ENCODE measurements at places on chromosomes 3 and 15. TPM values are rescaled to one million over a fixed set of nuclear protein-coding genes. Genes with fewer than 3 reads are reported as not detected.

GRCh38 chr3:14278265-14278798 is 99.7 kb downstream of the LSM3 start:
- H3K4me1 ChIP-seq, result no peaks in the 10 kb centered on the region
- H3K27ac ChIP-seq, result no peak overlapping the region
- no peak for DNase-seq
- H3K4me3 ChIP-seq, result no peak overlapping the region
- peaks cover 2% of the 10 kb centered on the region for H3K27me3 ChIP-seq

- H3K27me3 ChIP-seq, result no peaks in the 10 kb centered on the region
- H3K4me3 ChIP-seq, result no peak overlapping the region
- H3K4me1 ChIP-seq, result no peaks in the 10 kb centered on the region
Measured at GRCh38 chr3:132679911-132680310, 19.8 kb downstream of the UBA5 start.

DNA sequence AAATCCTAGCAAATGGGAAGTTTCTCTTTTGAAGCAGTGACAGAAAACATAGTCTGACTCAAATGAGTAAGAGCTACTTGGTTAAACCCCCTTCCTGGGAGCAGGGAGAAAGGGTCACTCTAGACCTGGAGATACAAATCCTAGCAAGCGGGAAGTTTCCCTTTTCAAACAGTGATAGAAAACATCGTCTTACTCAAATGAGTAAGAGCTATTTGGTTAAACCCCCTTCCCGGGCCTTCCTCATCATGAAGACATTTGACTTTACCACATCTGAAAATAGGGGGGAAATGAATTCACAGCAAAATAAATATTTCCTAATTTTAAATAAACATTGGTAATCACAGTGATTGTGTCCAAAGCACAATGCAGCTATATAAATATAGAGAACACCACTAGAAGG is 79.2 kb downstream of the FOXB1 start:
- peaks cover 17% of the 10 kb centered on the region for H3K4me1 ChIP-seq
- DNase-seq, result no peak
- H3K4me3 ChIP-seq, result no peak overlapping the region
- peaks cover 12% of the 10 kb centered on the region for H3K27me3 ChIP-seq
- no peak overlapping the region for H3K27ac ChIP-seq

DNA sequence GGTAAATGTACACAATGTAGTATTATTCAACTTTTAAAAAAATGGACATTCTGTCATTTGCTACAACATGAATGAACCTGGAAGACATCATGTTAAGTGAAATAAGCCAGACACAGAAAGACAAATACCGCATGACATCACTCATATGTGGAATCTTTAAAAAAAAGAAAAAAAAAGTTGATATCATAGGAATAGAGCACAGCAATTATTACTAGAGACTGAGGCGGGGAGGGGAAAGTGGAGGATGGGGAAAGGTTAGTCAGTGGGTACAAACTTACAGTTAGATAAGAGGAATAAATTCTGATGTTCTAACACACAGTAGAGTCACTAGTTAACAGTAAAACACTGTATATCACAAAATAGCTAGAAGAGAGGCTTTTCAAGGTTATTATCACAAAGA is 22.2 kb downstream of the RYK start:
- H3K4me1 ChIP-seq, result peaks cover 10% of the 10 kb centered on the region
- no peak overlapping the region for H3K27ac ChIP-seq
- H3K4me3 ChIP-seq, result no peak overlapping the region
- H3K36me3 ChIP-seq, result peaks cover 2% of the 10 kb centered on the region
- peaks cover 3% of the 10 kb centered on the region for H3K27me3 ChIP-seq
- no peak for DNase-seq

DNA sequence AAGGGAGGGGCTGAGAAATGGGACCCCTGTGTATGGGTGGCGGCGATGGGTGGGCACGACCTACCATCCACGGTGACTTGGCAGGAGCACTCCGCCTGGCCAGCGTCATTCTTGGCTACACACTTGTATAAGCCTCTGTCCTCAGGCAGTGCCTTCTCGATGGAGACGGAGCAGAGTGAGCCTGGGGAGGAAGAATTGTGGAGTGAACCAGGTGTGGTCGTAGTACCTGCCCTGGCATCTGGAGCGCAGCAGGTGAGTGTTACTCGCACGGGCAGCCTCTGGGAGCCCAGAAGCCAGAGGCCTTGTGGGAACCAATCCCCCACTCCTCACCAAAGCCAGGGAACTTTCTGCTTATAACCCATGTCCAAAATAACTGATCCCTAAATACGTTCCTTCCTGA is 107.8 kb upstream of the HACD2 start:
- no peaks in the 10 kb centered on the region for H3K36me3 ChIP-seq
- H3K27me3 ChIP-seq, result peaks cover 13% of the 10 kb centered on the region
- no peak overlapping the region for H3K27ac ChIP-seq
- no peak for DNase-seq
- H3K4me3 ChIP-seq, result no peak overlapping the region
- H3K4me1 ChIP-seq, result no peaks in the 10 kb centered on the region

DNA sequence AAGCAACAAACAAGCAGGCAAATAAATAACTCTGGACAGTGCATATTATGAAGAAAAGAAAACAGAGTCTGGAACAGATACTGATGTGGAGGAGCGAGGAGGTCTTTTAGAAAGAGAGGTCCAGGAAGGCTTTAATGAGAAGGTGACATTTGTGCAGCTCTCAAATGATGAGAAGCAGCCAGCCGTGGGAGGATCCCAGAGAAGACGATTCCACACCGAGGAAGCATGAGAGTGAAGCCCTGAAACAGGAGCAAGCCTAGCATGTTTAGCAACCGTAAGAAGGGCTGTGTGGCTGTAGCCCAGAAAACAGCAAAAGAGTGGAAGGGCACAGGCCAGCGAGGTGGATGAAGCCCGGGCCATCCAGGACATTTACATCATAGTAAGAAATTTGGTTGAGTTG is 93.1 kb downstream of the RAD18 start:
- no peaks in the 10 kb centered on the region for H3K27me3 ChIP-seq
- H3K27ac ChIP-seq, result no peak overlapping the region
- no peaks in the 10 kb centered on the region for H3K4me1 ChIP-seq
- peaks cover 5% of the 10 kb centered on the region for H3K36me3 ChIP-seq

DNA sequence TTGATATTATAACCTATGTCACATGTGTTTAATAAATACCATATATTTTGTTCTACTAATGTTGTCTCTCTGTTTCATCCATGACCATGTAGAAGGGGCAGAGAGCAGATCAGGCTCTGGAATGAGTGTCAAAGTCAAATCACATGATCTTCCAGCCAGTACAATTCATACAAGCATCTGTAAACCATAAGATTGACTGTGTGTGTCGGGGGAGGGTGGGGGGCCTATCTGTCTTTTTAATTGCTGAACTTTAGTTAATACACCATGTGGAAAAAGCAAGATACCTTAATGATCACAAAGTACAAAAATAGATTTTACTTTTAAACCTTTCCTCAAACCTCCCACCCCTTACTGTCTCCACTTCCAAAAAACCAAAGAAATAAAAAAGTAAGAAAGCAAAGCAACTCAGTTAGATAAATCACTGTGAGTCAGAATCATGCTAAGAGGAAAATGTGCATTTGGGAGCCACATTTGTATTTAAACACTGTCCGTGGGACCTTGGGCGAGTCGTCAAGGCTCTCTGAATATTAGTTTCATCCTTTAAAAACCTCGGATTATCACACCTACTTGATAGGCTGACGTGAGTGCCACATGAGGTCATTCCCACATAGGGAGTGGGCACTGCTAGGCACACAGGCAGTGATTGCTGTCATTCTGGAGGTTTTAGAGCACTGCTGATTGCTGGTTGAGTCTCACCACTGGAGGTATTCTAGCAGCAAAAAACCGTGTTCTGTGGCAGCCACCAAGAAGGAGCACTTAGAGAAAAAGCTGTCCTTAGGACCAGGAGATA is 21.0 kb upstream of the POLR2M start:
- peaks cover 3% of the 10 kb centered on the region for H3K4me1 ChIP-seq
- no peak for DNase-seq
- no peak overlapping the region for H3K27ac ChIP-seq
- no peaks in the 10 kb centered on the region for H3K36me3 ChIP-seq

GRCh38 chr3:9330166-9330703 is 32.6 kb upstream of the THUMPD3 start:
- no peak overlapping the region for H3K27ac ChIP-seq
- no peak overlapping the region for H3K4me3 ChIP-seq
- H3K36me3 ChIP-seq, result peaks cover 3% of the 10 kb centered on the region

DNA sequence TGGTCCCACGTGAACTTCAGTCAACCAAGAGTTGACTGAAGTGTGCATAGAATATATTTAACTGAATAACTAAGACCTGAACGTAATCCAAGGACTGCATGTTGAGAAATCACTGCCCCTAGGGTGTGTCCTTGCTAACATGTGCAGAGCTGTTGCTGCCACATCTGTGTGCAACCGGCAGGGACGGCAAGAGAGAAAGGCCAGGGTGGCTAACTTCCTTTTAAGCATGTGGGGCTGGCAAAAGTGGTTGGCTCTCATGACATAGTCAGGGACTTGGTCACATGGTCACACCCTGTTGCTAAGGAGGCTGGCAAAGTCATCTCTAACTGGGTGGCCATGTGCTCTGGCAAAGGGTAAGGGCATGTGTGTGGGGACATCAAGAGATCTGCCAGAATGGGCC is 52.4 kb downstream of the GASK1A start:
- H3K4me3 ChIP-seq, result no peak overlapping the region
- no peaks in the 10 kb centered on the region for H3K4me1 ChIP-seq
- no peaks in the 10 kb centered on the region for H3K27me3 ChIP-seq
- H3K36me3 ChIP-seq, result no peaks in the 10 kb centered on the region
- no peak overlapping the region for H3K27ac ChIP-seq
- peak; percentile 27 for DNase-seq

The COL6A6 gene
- total RNA-seq, result not detected

The ALAS1 gene
- total RNA-seq, result 84.2 TPM

Data from activated CD8-positive, alpha-beta memory T cell treated with anti-CD3 and anti-CD28 coated beads, Interleukin-2, amount 10 ng/mL, durations not matched to agents 7 days and 5 days (primary cell).